B cell (primary cell): ENCODE measurements at places on chromosomes 4 and X. TPM values are rescaled to one million over a fixed set of nuclear protein-coding genes. Genes with fewer than 3 reads are reported as not detected.

TCEAL3 gene
- polyA plus RNA-seq: 1.3 and 9.7 TPM in 2 replicates

ANXA3 gene
- polyA plus RNA-seq: 0.33 TPM in 1 of 2 replicates, not detected in the other

HSFX1 gene
- polyA plus RNA-seq: 1.2 and 1.3 TPM in 2 replicates

FAM133A gene
- not detected in 2 replicates for polyA plus RNA-seq

XAGE2 gene
- polyA plus RNA-seq: not detected in 2 replicates

C4orf36 gene
- 0.24 and 0.36 TPM in 2 replicates for polyA plus RNA-seq

PDK3 gene
- polyA plus RNA-seq: 5.3 and 5.5 TPM in 2 replicates

GAGE12F gene
- not detected in 2 replicates for polyA plus RNA-seq

TBC1D19 gene
- 1.8 and 2.3 TPM in 2 replicates for polyA plus RNA-seq

DDIT4L gene
- 0.13 TPM in 1 of 2 replicates, not detected in the other for polyA plus RNA-seq

SYNPO2 gene
- polyA plus RNA-seq: 0.03 TPM in 2 replicates

PNMA5 gene
- polyA plus RNA-seq: 0.35 and 0.49 TPM in 2 replicates

SRPX gene
- polyA plus RNA-seq: not detected in 2 replicates

RTL5 gene
- polyA plus RNA-seq: 1.0 and 1.1 TPM in 2 replicates

TLR6 gene
- 9.3 and 10.0 TPM in 2 replicates for polyA plus RNA-seq

FGFR3 gene
- not detected in 2 replicates for polyA plus RNA-seq

HMGN5 gene
- polyA plus RNA-seq: 0.16 and 0.33 TPM in 2 replicates

RHOH gene
- polyA plus RNA-seq: 118 and 174 TPM in 2 replicates

SH3D19 gene
- 0.01 TPM in 1 of 2 replicates, not detected in the other for polyA plus RNA-seq

FAM184B gene
- polyA plus RNA-seq: not detected in 2 replicates

BTK gene
- polyA plus RNA-seq: 157 and 166 TPM in 2 replicates

UGT2B17 gene
- polyA plus RNA-seq: 0.26 TPM in 1 of 2 replicates, not detected in the other

RAB41 gene
- polyA plus RNA-seq: not detected in 2 replicates

FGF5 gene
- 0.01 TPM in 1 of 2 replicates, not detected in the other for polyA plus RNA-seq

SCD5 gene
- 0.03 TPM in 1 of 2 replicates, not detected in the other for polyA plus RNA-seq
